ENCODE measurements at places on chromosomes 3 and 15.

GRCh38 chr15:89441295-89441812 lies 55.0 kb downstream of the RHCG start:
- DNase-seq, result no peak

DNA sequence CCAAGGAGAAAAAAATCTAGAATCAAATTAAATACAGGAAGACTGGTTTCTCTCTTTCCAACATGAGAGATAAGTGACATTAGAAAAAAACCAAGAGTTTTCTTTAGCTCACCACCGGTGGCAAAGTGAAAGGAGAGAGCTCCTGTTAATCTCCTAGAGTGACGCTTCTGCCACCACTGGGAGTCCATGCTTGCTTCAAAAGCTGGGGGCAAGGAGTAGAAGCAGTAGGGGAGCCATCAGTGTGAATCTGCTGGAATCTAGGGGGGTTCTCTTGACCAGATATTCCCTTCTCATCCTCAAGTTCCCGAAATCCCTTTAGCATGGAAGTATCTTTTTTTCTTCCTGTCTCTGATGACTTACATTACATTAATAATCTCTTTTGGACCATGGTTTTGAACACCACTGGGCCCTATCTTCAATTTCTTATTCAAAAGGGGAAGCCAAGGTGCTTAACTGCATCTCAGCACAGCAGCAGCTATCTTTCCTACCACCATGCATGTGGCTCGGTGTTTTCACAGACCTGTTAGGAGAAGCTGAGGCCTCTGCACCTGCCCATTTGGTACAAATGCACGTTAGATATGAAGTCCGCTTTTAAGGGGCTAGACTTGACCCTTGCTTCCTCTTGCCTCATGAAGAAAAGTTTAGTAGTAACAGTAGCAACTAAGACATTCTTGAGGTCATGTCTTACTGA lies 6.6 kb upstream of the ICE2 start:
- DNase-seq, result no peak

DNA sequence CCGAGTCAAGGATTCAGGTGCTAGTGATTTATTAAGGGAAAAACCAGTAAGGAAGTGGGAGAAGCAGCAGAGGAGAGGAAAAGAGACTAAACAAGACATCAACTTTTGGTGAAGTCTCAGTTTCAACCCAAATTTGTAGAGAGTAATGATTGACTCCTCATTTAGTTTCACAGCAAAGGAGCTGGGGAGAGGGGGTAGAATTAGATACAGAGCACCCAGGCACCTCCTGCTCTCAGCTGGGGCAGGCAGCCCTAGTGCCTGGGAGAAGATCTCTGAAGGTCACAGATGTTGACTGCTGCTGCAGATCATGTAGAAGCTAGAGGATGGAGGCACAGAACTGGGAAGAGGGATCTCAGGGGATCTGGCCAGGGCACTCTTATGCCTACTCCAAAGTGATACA lies 29.1 kb downstream of the RPL39L start:
- no peak for DNase-seq

GRCh38 chr15:79950247-79950646 lies 20.7 kb downstream of the BCL2A1 start:
- no peak for DNase-seq

DNA sequence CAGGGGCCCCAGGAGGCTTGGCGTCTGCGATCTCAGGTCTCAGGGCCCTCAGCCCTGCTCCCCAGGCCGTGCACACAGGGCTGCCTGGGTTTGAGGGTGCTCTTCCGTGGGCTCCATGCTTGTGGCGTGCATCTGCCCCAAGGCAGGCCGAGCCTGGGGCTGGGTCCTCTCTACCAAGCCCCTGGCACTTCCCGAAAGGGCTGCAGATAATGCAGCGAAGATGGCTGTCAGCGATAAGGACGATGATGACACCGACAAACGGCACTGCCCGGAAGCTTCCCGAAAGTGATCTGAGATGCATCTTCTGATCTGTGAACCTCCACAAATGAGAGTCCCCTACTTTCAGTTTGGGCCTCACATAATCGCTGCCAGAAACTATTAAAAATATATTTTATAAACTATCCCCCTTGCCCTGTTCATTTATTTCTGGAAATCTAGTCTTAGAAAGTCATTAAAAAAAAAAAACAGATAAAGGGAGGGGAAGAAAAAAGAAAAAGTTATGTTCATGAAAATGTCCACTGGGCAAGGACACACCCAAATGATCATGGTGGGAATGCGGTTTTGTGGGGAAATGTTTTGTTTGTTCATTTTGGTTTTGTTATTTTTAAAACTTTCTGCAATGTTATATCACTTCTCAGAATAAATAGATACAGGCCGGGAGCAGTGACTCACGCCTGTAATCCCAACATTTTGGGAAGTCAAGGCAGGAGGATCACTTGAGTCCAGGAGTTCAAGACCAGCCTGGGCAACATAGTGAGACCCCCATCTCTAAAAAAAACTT lies 51.5 kb downstream of the RPN1 start:
- DNase-seq, result no peak

DNA sequence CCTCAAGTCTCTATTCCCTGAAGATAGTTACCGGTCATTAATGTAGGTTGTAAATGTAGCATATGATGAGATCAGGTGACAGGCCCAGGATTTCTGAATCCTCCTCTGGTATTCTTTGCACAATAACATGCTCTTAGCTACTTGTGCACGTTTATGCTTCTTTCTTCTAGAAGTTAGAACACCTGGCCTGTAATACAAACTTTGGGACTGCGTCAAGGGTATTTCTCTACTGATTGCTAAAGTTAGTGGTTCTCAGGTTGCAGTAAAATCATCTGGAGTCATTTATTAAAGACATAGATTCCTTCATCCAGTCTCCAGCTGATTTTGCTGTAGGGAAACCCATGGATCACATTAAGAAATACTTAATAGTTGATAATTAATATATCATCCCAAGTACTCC lies 48.0 kb downstream of the UNC13C start:
- DNase-seq, result no peak

DNA sequence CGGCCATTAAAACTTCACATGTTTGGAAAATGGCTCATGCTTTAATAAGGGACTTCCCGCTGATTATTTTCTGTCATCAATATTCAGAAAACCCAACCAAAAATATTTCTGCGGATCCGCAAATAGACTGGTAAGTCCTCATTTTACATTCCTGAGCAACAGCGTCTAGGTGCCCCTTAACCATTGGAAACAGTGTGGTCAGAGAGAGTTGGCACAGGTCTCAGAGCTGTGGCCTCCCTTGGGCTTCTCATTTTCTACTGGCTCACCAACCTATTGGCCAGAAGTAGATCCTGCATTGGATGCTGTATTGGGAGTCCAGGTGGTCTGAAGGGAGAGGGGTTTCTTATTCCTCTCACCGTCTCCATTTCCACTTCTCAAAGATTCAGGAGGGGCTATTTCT lies 348.1 kb upstream of the DCBLD2 start:
- no peak for DNase-seq

- no peak for DNase-seq
These were observed 660 bp downstream of the CCK start for GRCh38 chr3:42265059-42265991.

DNA sequence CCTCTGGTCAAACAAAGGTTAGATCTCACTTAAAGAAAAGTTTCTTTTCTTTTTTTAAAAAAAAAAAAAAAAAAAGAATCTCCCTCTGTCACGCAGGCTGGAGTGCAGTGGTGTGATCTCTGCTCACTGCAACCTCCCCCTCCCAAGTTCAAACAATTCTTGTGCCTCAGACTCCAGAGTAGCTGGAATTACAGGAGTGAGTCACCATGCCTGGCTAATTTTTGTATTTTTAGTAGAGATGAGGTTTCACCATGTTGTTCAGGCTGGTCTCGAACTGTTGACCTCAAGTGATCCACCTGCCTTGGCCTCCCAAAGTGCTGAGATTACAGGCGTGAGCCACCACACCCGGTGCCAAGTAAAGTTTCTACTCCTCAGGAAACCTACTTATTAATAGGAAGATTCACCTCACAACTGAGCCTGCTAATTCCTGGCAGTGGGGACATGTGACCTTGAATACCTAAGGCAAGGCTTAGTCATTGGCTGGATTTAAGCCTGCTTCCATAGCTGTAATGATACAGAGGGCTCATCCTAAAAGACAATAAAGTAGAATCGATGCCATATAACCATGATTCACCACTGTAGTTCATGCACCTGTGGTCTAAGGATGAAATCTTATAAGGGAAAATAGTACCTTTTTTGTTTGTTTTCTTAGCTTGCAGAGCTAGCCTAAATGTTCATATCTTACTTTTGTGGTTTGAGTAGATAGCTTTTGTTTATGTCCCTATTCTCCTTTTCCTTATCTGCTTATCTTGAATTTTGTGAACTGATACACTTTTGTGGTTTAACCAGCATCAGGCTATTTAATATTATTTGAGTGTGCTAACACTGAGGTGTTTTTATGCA lies 24.8 kb upstream of the RBMS3 start:
- no peak for DNase-seq

DNA sequence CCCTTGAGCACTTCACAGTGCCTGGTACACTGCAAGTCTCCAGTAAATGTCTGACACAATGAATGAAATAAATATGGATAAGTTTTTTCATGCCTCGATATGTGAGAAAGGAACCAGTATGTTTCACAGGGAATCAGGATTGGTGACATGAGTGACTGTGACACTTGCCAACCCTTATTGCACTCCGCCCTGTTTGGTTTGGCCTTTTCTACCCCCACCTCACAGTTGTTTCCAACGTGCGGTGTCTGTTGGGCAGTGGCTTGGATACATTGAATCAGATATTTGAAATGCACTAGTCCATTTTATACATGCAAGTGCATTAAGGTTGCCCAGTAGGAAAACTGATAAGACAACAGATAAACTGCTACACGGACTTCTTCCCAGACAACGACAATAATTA lies 2.0 kb downstream of the NPHP3 start:
- DNase-seq, result no peak

GRCh38 chr3:76096836-76097588 lies 311.7 kb upstream of the ZNF717 start:
- DNase-seq, result no peak

- DNase-seq, result no peak
These were observed 21.0 kb downstream of the MBNL1 start for GRCh38 chr3:152289708-152290107.

DNA sequence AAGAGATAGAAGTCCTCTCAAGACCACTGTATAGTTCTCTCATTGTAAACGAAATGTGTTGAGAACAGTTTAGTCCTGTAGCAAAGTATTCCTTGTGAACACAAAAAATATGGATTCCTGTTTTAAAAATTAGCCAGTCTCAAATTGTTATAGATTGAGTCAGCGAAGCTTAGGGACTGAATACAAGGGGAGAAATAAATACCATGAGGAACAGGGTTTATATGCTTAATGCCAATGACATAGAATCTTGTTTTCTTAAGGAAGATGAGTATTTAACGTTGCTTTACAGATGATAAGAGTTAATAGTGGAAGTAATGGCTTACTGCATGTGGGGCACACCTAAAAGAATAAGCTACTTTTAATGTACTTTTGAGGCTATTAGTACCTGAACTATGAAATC lies 37.9 kb downstream of the SETD5 start:
- DNase-seq, result no peak

DNA sequence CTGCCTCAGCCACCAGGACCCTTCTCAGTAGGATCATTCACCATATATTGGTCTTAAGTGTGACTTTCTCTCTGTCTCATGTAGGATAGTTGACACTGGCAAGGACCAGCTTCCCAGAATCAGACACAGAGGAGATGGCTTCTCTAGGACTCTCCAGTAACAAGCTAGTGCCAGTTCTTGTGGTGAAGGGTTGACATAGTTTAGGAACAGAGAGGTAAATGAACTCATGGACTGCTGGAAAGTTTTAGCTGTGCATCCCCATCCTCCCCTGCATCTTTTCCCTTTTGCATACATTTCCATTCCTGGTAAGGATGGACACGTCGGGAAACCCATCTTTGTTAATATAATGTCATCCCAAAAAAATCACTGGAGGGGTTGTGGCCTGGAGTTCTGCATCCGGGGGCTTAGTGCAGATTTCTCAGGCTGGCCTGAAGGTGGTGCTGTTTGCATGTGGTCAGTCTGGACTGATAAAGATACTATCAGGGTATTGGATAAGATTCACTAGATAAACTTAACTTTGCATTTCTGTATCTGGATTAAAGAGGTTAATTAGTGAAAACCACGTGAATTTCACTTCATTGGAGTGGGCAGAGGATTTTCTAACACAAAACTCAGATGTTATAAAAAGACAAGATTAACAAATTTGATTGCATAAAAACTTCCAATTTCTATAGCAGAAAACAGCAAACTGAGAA lies 110.8 kb downstream of the TBC1D2B start:
- no peak for DNase-seq

DNA sequence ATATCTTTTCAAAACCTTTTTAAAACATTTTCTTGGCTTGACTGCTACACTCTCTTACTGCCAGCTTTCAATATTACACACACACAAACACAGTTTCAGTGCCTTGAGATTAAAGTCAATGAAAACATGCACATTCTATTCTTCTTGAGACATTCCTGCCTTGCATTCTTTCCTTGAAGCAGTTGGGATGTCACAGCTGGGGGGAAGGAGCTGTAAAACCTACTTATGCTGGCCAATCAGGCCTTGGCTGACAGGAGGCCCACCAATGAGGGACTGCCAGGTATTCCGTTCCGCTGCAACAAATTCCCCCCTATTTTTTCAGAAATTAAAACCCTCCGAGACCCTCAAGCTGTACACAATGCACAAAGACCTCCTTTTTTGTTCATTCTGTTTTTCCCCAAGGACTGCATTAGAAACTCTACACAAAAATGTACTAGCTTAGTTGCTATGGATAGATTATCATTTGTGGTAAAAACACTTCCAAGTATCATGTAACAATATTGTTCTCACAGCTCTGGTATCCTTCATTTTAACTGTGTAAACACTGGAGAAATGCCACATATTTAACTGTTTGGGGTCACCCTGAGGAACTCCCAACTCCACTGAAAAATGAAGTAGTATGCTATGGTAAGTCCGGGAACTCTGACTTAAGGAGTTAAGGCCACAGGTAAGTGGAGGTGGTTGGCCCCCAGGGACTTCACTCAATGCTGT lies 18.5 kb downstream of the FSTL1 start:
- peak; percentile 61 for DNase-seq

DNA sequence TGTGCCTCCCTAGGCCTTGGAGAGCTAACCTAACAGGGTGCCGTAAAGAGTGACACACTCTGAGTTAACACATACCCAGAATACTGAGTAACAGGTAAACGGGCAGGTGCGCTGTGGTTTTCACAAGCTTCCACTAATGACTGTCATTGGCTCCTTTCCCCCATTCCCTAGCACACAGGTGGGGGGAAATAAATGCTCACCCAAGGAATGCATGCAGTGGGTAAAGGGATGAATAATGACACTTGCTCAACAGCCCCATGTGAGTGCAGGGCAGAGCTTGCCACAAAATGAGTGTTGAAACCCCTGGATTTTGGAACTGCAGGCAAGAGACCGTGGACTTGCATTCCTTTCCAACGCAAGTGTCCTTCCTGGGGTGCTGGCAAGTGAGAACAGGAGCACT lies 57.6 kb downstream of the ADAMTS17 start:
- DNase-seq, result no peak

GRCh38 chr3:99777708-99778107 lies 40.0 kb upstream of the CMSS1 start:
- no peak for DNase-seq

GRCh38 chr15:79629687-79630086 lies 197.6 kb downstream of the MINAR1 start:
- no peak for DNase-seq

Measured in right forelimb (tissue), 1 donor.